Astrocyte of the spinal cord (primary cell): ENCODE measurements at places on chromosomes 2 and 18.

DNA sequence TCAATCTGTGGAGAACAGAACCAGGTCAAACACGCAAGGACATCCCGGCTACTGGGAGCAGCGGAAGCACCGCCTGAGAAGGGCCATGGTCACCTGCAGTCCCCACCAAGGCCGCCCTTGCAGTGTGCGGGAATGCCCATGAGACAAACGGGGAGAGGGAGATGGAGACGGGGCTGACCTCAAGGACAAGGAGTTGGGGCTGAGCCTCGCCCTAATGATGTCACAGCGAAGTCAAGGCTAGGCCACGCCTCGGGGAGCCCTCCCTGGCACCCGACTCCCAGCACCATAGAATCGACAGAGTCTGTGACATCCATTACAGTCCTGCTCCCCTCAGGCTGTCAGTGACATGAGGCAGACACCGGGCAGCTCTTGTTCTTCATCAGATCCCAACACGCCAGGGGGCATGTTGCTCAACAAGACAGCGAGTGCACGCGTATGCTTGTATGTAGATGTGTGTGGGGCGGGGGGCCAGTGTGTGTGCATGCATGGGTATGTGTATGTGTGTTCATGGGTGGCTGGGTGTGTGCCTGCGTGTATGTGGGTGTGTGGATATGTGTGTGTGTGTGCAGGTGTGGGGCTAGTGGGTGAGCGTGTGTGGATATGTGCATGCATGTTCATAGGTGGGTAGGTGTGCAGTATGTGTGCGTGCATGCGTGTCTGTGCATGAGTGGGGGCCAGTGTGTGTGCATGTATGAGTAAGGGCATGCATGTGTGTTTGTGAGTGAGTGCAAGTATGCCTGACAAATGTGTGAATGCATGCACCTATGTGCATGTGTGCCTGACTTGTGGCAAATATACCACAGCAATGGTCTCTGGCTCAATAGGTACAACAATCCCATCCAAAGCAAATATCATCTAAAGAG, 57.0 kb downstream of the ANKMY1 start:
- no peak for DNase-seq

DNA sequence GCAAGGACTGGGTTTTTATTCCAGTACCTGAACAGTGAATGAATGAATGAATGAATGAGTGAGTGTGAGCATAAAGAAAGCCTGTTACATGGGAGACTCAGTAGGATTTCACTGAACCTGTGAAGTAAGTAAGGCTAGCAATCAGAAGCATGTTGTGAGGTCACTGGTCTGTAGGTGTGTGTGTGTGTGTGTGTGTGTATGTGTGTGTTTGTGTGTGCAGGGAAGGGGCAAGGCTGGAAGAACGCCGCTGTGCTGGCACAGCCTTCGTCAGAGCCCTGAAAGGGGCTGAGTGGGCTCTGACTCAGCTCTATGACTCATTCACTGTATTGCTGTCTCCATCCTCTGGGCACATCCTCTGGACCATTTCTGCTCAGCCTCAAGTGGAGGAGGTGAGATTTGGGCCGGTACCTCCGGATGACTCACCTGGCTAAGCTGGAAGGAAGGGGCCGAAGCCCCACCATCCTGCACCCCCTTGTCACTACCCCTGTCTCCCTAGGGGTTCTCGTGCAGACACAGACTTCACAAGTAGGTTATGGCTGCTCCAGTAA, 51.4 kb upstream of the MRPL33 start:
- peak; percentile 94 for DNase-seq

- no peak for DNase-seq
These were observed 109.9 kb downstream of the PDE1A start for GRCh38 chr2:182316950-182317349.

DNA sequence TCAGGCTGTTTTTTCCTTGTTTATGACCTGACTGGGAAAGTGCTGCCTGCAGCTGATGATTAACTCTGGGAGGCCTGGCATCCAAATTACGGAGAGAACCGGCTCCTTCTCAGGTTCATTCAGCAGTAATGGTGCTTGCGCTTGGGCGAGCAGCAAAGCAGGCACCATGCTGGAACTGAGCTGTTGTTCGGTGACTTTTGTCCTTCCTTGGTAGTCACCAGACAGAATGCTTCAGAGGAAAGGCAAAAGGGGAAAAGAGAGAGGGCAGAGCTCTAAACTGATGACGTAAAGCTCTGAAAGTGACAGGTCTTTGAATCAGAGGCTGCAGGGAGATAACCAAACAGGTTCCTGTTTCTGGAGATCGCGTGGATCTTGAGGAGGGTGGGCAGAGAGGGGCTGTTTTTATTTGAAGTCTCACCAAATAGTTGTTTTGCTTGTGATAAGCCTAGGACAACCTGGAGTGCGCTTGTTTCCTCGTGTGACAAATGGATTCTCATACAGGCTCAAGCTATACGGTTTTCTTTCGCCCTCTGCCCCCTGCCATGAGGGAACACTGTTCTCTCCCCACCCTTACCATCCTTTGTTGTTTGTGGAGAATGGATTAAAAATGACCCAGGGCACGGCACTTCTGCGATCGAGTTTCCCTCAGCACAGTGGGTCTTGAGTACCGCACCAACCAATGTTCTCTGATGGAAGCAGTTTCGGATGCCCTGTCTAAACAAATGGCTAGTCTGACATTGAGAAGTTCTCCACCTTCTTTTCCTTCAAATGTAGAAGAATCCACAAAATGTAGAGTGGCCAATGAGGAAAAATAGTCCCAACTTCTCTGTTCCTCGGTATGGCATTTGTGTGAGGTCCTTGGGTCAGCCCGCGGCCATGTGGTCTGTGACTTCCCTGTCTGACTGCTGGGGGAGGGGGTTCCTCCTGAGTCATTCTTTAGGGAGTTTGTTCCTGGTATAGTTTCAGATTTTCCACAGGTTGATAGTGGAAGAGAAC, 1.3 kb downstream of the RASGRP3 start:
- DNase-seq = peak; percentile 42

DNA sequence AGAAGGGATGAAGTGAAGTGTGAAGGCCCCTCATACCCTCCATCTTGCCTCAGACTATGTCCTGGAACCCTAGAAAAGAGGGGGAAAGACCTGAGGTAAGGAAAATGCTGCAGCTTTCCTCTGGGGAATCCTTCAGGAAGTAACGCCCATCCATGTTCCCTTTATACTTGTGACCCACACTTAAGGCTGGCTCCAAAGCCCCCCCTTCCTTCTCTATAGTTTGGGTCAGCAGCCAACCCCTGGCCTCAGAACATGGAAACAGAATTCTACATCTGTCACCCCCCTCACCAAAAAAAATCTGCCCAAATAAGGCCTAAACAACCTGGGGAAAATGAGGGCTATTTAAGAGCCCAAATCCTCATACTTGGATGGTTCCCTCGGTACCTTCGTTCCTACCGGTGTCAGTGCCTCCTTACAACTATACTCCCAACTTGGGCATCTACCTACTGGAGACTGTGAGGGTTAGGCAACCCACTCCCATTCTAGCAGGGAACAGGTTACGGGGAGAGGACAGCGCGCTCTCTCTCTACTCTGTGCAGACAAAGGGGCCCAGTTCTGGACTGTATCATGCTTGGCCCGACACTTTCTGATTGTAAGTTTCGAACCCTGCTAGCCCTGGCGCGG, 689 bp downstream of the OST4 start:
- no peak for DNase-seq

GRCh38 chr18:61448316-61448715, 115.1 kb downstream of the CDH20 start:
- no peak for DNase-seq

GRCh38 chr18:57655740-57656139, 34.1 kb upstream of the NARS1 start:
- DNase-seq = no peak

GRCh38 chr18:75581336-75582131, 154.0 kb upstream of the SMIM21 start:
- peak; percentile 32 for DNase-seq

GRCh38 chr2:134278553-134278952, 24.7 kb downstream of the MGAT5 start:
- no peak for DNase-seq

DNA sequence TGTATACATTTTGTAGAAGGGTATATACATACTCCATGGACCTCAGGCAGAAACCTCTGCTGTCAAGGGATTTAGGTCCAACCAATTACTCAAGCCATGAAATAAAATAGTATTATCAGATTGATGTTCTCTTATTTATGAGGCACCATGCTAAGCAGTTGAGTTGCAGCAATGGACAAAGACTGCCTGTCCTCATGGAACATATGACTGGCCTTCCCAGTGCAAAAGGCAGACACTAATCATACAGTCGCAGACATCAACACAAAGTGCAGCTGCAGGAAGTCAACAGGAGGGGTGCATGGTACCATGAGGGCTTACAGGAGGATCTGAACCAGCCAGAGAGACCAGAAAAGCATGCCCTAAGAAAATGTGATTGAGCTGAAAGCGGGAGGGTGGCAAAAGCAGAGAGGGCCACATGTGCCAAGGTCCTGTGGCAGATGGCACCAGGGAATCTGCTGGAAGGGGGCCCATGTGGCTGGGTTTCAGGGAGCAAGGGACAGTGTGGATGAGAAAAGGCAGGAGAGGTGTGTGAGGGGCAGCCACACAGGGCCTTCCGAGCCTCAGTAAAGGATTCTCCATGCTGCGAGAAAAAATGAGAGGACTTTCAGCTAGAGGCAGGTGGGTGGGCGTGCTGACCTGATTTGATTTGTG, 61.4 kb upstream of the RNF152 start:
- DNase-seq = no peak

DNA sequence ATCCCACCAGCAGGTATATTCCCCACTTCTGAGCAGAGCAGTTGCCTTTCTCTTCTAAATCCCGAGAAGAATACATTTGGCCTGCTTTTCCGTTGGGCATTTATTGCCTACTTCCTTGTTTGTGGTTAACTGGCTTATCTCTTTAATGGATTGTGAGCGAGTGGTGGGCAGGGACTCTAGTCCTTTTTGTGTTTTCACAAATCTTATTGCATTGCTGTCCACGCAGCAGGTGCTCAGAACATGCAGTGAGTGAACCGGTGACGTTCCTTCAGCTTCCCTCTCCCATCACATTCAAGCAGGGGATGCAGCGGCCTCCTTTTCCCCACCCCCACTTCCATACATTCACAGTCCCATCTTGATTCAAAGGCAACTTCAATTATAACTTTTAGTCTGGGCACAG, 28.9 kb upstream of the GAREM2 start:
- DNase-seq = no peak

- DNase-seq = no peak
These were observed 131.9 kb upstream of the CHAC2 start for GRCh38 chr2:53635694-53636093.

- DNase-seq = no peak
These were observed 24.4 kb downstream of the MRPL33 start for GRCh38 chr2:27795868-27796277.

GRCh38 chr2:47534179-47534919, 131.4 kb downstream of the MSH2 start:
- peak; percentile 84 for DNase-seq

GRCh38 chr2:40208463-40208862, 243.4 kb downstream of the SLC8A1 start:
- no peak for DNase-seq

GRCh38 chr2:196376984-196377877, 205.9 kb upstream of the STK17B start:
- peak; percentile 54 for DNase-seq

DNA sequence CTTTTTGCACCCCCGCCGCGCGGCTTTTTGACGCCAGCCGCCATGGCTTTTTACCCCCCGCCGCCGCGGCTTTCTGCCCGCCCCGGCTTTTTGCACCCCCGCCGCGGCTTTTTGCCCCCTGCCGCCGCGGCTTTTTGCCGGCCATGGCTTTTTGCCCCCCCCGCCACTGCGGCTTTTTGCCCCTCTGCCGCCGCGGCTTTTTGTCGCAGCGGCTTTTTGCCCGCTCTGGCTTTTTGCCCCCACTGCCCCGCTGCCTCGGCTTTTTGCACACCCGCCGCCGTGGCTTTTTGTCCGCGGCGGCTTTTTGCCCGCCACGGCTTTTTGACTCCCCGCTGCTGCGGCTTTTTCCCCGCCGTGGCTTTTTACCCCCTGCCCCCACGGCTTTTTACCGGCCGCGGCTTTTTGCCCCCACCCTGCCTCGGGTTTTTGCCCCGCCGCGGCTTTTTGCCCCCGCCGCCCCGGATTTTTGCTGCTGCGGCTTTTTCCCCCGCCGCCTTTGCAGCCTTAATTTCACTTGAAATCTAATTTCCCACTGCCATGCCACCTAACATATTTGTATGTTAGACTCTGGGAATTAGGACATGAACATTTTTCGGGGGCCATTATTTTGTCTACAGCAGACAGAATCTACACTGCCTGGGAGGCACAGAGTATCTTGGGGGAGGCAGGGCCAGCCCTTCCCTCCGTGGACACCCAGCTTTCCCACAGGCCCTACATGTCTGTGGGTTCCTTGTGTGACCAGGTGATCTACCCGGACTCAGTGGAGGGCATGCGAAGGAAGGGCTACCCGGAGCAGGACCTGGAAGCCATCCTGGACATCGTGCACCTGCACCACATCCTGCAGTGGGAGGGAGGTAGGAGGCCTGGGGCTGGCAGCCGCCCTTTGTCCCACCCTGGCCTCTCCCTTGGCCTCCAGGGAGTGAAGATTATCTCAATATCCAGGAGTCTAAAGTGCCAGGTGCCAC, 3031.0 kb upstream of the TEKT4 start:
- no peak for DNase-seq

GRCh38 chr2:240819126-240819857, 727 bp downstream of the KIF1A start:
- no peak for DNase-seq

- DNase-seq = no peak
These were observed 141.1 kb downstream of the CCBE1 start for GRCh38 chr18:59555995-59556659.

DNA sequence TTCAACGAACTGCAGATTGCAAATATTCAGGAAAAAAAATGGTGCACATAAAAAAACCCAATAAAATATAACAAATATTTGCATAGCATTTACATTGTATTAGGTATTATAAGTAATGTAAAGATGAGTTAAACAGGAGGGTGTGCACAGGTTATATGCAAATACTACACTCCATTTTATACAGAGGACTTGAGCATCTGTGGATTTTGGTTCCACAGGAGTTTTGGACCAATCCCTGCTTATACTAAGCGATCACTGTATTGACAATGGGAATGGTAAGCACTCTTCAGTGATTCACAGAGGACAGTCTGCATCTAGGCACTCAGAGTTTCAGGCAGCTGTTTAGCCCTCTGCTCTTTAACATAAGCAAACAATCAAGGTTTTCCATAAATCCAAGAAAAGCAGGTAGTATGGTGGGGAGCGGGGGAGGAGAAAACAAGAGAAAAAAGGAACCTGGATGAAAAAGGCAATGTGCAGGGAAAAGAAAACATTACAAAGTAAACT, 206.0 kb upstream of the PARD3B start:
- DNase-seq = no peak

GRCh38 chr2:15940661-15941480, 521 bp downstream of the MYCN start:
- DNase-seq = peak; percentile 5

- no peak for DNase-seq
These were observed 248.1 kb downstream of the ZNF385B start for GRCh38 chr2:179613299-179613651.

DNA sequence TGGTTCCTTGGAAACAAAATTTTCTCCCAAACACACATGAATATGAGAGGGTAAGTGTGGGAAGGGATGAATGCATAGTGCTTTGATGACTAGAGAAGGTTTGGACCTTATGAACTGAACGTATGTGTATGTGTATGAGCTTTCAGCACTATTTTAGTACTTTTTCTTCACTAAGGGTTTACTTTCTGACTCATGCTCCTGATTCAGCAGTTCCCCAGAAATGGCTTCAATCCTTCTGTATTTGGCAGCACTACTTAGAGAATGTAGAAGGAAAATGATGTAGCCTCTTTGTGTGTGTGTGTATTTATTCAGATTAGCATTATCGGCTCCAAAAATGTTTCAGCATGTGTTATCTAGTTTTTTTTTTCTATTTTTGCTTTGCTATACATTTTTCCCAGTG, 22.2 kb downstream of the KCNJ3 start:
- peak; percentile 57 for DNase-seq
